ENCODE measurements at places on chromosomes 13 and 19. TPM values are rescaled to one million over a fixed set of nuclear protein-coding genes. Genes with fewer than 3 reads are reported as not detected.

IGFL1 gene
- not detected for total RNA-seq

DNA sequence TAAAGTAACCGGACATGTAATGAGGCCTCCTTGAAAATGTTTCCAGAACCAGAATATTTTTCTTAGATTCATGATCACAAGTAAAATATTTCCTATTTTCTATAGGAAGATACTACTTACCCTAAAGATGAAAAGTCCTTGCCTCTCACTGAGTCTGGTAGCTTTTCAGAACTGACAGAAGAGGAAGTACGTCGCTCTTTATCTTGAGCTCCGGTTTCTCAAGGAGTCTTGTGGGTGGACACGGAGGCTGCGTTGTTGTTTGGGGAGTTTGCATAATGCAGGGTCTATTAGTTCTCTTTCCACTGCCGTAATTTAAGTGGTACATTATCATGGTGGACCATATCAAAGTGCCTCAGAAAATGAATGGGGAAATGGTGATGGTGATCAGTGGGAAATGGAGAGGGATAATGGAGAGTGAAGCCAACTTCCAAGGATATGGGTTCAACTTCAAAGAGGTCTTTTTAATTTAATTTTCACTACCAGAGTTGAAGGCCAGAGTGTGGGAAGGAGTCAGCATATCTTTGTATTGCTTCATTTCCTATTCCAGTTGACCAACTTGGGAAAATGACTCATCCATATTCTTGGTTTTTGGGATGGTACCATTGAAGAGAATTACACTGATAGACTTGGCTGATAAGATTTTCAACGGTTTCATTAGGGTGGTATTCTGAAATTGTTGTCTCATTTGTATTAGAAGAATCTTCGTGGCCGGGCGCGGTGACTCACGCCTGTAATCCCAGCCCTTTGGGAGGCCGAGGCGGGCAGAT, 23.4 kb downstream of the MBD3L2B start:
- no peak for DNase-seq

DNA sequence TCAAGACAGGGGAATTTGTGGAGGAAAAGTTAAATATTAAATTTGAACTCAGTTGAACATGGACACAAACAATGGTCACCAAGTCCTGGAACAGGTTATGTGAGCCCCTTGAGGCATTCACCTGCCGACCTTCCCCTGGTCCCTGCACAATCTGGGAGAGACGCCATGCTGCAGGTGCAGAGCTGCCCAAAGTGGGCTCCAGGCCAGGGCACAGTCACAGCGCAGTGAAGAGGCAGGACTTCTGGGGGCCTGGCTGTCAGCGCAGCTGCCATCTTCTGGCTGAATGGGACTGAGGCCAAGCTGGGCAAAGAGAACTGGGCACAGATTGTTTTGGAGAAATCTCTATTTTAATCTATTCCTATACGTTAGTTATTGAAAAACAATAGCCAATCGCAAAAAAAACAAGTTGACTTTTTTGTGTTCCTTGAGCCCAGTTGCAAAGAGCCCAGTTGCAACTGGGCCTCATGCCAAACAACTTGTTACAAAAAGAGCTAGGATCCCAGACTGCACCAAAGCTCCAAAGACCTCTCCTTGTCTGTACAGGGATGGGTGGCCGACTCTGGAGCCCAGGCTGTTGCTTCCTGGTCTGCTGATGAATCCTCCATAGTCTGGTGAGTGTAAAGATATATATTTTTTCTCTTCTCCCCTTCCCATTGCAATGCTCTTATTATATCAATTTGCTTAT, 1.2 kb upstream of the ZNF626 start:
- DNase-seq: no peak

ZFP14 gene
- 7.5 TPM for total RNA-seq

- no peak for DNase-seq
These were observed 522.1 kb downstream of the SUCLA2 start for GRCh38 chr13:47478985-47479384.

- peak; percentile 53 for DNase-seq
These were observed 14.1 kb downstream of the CFD start for GRCh38 chr19:873561-874041.

TMEM161A gene
- 23.4 TPM for total RNA-seq

GRCh38 chr19:4814625-4815425, 16.7 kb downstream of the TICAM1 start:
- no peak for DNase-seq

DNA sequence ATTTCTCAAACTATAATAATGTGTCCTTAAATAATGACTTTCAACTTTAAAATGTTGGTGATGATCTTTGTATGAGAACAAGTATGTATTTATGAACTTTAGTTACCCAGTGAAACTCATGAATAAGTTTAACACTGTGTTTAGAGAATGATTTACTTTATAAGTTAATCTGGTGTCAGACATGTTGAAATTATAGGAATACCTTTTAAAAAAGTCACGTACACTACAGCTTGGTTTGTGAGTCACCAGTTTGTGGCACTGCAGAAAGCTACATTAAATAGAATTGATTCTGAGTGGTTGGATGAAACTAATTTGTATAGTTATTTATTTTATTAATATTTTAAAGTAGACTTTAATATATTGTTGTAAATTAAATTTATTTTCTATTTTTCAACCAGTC, 1366.2 kb upstream of the PCDH20 start:
- DNase-seq: no peak

DNA sequence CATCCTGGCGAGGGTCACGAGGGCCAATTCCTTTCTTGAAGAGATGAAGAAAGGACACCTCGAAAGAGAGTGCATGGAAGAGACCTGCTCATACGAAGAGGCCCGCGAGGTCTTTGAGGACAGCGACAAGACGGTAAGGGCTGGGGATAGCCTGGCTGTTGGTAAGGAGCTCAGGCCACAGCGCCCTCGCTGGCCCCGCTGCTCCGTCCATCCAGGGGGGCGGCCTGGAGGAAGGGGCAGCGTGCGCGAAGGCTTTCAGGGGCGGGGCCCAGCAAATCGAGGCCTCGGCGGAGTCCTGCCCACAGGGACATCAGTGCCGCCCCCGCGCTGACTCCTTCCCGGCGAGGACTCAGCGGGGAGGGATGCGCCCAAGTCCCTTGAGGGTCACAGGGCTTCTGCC, 6.9 kb downstream of the F10 start:
- DNase-seq: peak; percentile 17

DNA sequence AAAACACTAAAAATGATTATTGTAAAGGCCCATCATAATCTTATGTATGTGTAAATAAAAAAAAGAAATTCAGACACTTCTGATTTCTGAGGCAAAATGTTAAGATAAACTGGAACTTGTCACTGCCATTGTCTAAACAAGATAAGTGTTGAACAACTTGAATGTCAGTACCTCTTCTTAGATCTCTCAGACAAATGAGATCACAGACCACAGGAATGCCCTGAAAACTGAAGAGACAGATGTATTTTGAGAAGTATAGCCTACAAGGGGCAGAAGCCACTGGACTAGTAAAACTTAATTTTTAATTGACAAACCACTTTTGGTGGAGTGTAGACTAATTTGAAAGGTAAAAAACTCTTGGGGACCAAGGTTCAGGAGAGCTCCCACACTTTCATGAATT, 375.5 kb upstream of the SLITRK5 start:
- DNase-seq: no peak

DNA sequence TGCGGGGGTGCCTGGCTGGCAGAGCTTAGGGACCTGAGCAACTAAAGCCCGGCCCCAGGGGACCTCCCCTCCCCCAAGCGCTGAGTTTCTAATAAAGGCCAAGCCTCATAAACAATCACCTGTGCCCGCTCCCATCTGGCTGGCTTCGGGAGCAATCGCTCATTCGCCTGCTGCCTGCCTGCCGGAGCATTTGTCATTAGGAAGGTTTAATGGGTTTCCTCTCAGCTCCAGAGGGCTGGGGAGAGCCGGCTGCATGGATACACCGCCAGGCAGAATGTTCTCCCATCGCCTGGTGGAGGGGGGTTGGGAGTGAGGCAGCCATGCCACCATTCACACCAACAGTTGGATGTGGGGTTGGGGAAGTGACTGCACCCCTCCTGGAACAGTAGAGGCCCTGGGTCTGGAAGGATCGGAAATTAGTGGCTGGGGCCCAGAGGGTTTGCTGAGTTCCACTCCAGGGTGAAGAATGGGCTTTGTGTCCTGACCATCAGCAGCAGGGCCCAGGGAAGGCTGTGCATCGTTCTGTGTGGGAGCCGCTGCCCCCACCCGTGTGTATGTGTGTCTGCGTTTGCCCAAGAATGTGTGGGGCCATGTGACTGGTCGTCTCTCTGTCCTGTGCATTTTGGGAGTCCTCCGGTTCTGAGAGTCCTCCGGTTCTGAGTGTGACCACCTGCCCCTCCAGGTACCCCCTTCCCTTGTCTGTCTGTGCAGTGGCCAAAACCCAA, 15.3 kb downstream of the PIN1 start:
- DNase-seq: no peak

GRCh38 chr19:42284066-42284501, 15.0 kb downstream of the CIC start:
- DNase-seq: peak; percentile 89
